ENCODE measurements at places on chromosomes 4 and X.

GRCh38 chrX:48824066-48824465 is 2.2 kb upstream of the ERAS start:
- DNase-seq: no peak

- DNase-seq: no peak
Measured at GRCh38 chr4:152672206-152673092, 7.3 kb downstream of the TMEM154 start.

DNA sequence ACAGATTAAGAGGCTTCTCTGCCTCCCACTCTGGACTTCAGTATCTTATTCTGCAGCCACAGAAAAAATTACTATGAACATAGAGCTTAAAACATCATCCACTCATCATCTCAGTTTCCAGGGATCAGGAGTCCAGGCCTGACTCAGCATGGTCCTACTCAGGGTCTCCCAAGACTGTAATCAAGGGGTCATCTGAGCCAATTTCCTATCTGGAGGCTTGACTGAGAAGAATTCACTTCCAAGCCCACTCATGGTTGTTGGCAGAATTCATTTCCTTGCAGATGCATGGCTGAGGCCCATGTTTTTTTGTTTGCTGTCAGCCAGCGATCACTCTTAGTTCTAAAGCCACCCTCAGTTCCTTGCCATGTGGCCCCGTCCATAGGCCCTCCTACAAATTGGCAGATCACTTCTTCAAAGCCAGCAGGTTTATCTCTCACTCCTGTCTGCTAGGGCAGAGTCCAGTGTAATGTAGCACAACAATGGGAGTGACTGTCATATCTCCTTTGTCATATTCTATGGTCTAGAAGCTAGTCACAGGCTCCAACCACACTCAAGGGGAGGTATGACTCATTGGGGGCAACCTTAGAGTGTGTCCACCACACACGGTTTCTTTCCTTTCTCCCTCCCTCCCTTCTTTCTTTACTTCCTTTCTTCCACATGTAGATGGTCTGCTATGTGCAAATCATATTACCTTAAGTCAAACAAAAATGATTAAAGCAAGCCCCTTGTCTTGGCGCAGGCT is 251.6 kb downstream of the QDPR start:
- no peak for DNase-seq

- DNase-seq: no peak
Measured at GRCh38 chrX:33188286-33188685, 23.1 kb downstream of the DMD start.

DNA sequence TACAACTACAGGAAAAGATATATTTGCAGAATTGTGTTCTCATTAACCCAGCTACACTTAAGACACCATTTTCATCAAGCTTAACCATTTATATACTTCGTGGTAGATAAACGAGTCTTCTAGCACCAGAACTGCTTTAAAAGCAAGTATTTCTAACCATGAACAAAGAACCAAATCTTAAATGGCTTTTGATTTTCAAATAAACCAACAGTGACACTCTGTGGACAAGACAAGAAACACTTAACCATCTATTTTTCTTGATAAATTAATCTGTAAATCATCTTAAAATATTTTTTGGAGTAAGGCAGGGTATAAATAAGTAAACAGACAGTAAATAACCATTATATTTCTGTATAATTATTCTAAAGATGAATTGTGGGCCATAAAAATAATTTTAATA is 10.2 kb downstream of the BEND2 start:
- DNase-seq: no peak

- no peak for DNase-seq
Measured at GRCh38 chr4:94700298-94700697, 57.5 kb upstream of the BMPR1B start.

- no peak for DNase-seq
Measured at GRCh38 chrX:136076942-136077341, 70.4 kb upstream of the FHL1 start.

- no peak for DNase-seq
Measured at GRCh38 chr4:172232966-172233365, 419.8 kb downstream of the GALNTL6 start.

DNA sequence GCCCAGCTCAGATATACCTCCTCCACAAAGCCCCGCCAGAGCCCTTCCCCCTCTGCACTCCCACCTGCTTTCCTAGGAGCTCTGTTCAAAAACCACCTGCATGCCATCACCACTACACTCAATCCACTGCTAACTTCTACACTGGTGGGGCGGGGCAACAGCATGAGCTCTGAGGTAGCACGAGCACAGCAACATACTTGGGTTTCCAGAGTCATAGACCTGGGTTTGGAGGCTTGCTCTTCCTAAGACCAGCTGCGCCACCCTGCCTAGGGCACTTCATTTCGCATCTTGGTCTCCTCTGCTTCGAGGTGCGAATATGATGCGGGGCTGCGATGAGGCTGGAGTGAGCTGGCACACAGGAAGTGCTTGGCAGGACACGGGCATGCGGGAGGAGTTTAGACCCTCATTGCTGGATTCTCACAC is 3.6 kb downstream of the SASH3 start:
- DNase-seq: no peak

DNA sequence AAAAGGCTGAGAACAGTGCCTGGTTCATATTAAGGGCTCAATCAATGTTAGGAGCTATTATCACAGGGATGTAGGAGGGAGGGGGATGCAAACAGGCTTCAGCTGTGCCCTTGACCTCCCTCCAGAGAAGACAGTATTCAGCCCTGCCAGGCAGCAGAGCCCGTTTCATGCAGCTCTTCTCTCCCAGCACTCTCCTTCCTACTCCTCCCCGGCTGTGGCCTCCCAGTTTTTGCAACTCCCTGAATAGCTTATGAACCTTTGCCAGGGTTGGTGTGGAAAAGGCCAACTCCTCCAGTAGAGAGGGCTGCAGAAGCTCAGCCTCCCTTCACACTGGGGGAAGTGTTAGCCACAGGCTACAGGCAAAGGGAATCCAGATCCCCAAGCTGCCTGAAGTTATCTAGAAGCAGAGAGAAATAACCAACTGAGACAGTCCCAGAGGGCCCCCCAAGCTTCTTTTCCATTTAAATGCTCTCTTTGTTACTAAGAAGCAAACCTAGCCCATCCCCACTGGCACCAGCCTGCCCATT is 31.7 kb upstream of the APLN start:
- DNase-seq: no peak

- no peak for DNase-seq
Measured at GRCh38 chrX:12975670-12975965, 708 bp downstream of the TMSB4X start.

DNA sequence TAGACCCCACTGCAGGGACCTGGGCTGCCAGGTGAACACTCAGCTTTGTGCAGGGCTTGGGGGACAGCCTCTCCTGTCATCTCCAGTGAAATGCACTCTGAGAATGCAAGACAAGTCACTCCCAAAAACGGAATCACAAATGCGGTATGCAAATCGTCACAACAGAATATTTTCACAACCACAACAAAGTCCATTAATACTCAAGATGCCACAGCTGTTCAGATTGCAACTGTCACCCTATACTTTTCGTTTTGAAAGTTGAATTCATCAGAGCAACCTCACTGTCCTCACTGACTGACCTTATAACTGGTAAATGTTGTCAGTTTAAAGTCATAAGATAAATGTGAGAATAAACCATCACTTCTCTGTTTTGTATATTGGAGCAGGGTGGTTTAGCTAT is 16.6 kb downstream of the JAKMIP1 start:
- no peak for DNase-seq

- DNase-seq: no peak
Measured at GRCh38 chr4:8035371-8035780, 95.7 kb upstream of the AFAP1 start.

- DNase-seq: no peak
Measured at GRCh38 chr4:98521486-98521885, 136.9 kb downstream of the TSPAN5 start.

DNA sequence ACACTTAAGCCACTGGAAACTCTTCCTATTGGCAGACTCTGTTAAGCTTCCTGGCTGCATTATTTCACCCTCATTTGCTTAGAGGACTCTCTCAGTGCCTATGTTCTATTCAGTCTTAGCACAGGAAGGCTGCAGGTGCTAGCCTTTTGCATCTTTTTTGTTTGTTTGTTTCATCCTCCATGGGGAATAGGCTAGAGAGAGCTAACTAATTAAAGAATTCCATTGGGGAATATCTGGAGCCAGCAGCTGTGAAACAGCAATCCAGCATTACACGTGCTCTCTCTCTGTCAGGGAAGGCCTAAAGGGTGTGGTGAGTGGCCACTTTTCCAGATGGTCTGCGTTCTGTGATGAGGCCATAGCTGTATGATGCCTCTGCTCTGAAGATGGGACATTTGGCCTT is 633.6 kb downstream of the SPRY1 start:
- no peak for DNase-seq

DNA sequence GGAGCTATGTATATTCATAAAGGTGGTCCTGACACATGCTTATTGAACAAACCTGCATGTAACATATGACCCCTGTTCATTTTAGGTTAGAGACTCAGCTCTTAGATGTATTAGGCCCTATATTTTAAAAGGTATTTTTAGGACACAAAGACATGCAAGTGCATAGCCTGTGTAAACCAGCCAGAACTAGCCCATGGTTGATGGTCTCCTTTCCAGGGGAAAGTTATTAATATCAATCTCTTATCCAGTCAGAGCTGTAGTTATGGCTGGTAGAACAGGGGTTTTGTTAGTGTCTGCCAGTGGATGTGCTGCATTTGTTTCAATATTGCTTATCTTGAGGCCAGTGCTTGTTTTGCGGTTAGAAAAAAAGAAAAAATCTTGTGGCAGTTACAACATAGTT is 488.6 kb downstream of the KCTD8 start:
- DNase-seq: no peak

DNA sequence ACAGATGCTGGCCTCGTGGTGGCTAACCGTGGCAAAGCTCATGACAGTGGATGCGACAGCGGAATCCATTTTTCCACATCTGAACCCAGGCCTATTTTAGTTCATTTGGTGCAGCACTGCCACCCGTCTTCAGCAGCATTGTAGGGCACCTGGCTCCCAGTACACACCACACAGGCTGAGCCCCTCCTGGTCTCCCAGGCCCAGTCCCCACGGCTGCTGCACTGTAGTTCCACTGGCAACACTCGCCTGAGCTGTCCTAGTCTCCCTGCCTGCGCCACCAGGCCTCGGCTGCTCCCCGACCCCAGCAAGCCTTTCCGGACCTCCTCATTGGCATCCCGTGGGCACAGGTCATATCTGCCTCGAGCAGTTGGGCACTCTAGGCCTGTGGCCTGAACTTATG is 76.2 kb downstream of the MTMR1 start:
- DNase-seq: no peak

DNA sequence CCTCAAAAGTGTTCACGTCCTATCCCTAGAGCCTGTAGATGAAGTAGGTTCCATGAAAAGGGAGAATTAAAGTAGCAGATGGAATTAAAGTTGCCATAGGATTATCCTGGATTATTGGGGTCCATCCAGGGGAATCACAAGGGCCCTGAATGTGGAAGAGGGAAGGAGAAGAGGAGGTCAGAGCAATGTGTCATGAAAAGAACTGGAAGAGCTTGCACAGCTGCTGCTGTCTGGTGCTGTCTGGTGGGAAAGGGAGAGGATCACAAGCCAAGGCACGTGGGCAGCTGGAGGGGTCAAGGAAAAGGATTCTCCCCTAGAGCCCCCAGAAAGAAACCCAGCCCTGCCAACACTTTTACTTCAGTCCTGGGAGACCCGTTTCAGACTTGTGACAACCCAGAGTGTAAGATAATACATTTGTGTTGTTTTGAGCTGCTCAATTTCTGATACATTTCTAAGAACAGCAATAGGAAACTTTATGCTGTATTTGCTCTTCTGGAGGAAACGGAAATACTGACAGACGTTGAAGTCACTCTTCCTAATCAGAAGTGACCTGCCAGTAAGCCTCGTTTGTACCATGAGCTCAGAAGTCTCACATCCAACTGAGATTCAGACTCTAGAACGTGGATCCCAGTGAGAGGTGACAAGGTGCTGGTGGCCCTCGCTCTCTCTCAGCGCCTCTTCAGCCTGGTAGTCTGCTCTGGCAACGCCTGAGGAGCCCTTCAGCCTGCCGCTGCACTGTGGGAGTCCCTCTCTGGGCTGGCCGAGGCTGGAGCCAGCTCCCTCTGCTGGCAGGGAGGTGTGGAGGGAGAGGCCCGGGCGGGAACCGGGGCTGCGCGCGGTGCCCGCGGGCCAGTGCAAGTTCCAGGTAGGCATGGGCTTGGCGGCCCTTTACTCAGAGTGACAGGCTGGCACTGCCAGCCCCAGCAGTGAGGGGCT is 34.7 kb upstream of the ENPP6 start:
- DNase-seq: no peak
